ENCODE measurements at places on chromosomes 12 and 14.

- DNase-seq: no peak
- H3K27ac ChIP-seq: no peak overlapping the region
- H3K4me1 ChIP-seq: no peaks in the 10 kb centered on the region
- H3K27me3 ChIP-seq: no peaks in the 10 kb centered on the region
These were observed 57.1 kb upstream of the PCED1B start for GRCh38 chr12:47022296-47022695.

- H3K4me1 ChIP-seq: no peaks in the 10 kb centered on the region
- peaks cover 4% of the 10 kb centered on the region for H3K36me3 ChIP-seq
- no peak overlapping the region for H3K27ac ChIP-seq
- no peaks in the 10 kb centered on the region for H3K27me3 ChIP-seq
- no peak overlapping the region for H3K4me3 ChIP-seq
These were observed 87.1 kb downstream of the ALG10 start for GRCh38 chr12:34109390-34109789.

DNA sequence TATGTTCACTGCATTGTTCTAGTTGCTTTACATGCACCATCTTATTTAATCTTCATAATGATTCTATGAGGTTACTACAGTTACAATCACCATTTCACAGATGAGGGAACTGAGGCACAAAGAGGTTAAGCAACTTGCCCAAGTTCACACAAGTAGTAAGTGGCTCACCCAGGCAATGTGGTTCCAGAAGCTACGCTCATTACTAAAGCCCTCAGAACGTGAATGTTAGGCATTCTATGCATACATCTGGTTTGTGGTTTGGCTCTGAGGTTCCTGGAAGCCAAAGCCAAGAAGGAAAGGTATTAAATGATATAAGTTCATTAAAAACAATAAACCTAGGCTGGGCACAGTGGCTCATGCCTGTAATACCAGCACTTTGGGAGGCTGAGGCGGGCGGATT lies 14.4 kb upstream of the VRTN start:
- no peak overlapping the region for H3K27ac ChIP-seq
- H3K27me3 ChIP-seq: no peaks in the 10 kb centered on the region
- H3K4me1 ChIP-seq: no peaks in the 10 kb centered on the region
- H3K36me3 ChIP-seq: no peaks in the 10 kb centered on the region

- no peak for DNase-seq
- H3K4me3 ChIP-seq: no peak overlapping the region
- H3K36me3 ChIP-seq: no peaks in the 10 kb centered on the region
- H3K27me3 ChIP-seq: no peaks in the 10 kb centered on the region
These were observed 97.8 kb downstream of the SLC6A15 start for GRCh38 chr12:84814664-84815245.

- no peak overlapping the region for H3K4me3 ChIP-seq
- DNase-seq: no peak
- no peaks in the 10 kb centered on the region for H3K4me1 ChIP-seq
These were observed 312.4 kb upstream of the RTL1 start for GRCh38 chr14:101215927-101216326.

GRCh38 chr14:60183741-60184140 lies 18.5 kb upstream of the DHRS7 start:
- H3K27ac ChIP-seq: no peak overlapping the region
- no peaks in the 10 kb centered on the region for H3K27me3 ChIP-seq
- no peak for DNase-seq
- H3K36me3 ChIP-seq: no peaks in the 10 kb centered on the region
- no peaks in the 10 kb centered on the region for H3K4me1 ChIP-seq
- H3K4me3 ChIP-seq: no peak overlapping the region

- DNase-seq: no peak
- no peak overlapping the region for H3K27ac ChIP-seq
- no peaks in the 10 kb centered on the region for H3K36me3 ChIP-seq
- H3K27me3 ChIP-seq: no peaks in the 10 kb centered on the region
- H3K4me1 ChIP-seq: no peaks in the 10 kb centered on the region
- H3K4me3 ChIP-seq: no peak overlapping the region
These were observed 37.2 kb upstream of the ZNF740 start for GRCh38 chr12:53143355-53143754.

DNA sequence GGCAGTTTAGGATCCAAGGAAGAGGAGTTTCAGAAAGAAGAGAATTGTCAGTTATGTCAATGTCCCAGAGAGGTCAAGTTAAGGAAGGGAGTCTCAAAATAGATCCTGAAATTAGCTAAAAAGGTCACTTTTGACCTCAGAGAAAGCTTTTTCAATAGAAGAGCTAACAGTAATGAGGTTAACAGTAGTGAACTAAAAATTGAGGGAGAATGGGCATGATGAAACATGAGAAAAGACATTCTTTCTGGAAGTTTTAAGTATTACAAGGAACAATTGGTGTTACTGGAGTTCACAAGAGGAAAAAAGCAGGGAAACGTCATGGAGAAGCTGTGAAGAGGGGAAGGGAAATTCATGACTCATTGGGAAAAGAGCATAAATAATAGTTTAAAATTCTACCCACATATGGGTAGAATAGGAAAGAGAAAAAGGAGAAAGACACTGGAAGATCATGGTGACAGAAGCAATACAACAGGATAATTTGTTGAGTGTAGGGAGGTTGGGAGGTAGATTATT lies 381.2 kb upstream of the FAR2 start:
- H3K4me3 ChIP-seq: no peak overlapping the region
- H3K36me3 ChIP-seq: peaks cover 3% of the 10 kb centered on the region
- no peak for DNase-seq
- H3K4me1 ChIP-seq: no peaks in the 10 kb centered on the region

- H3K4me3 ChIP-seq: no peak overlapping the region
- no peaks in the 10 kb centered on the region for H3K36me3 ChIP-seq
- no peak for DNase-seq
- no peaks in the 10 kb centered on the region for H3K27me3 ChIP-seq
- H3K27ac ChIP-seq: no peak overlapping the region
These were observed 29.2 kb upstream of the DCN start for GRCh38 chr12:91211866-91212265.

GRCh38 chr14:32512813-32513212 lies 183.7 kb downstream of the AKAP6 start:
- H3K36me3 ChIP-seq: no peaks in the 10 kb centered on the region
- no peak overlapping the region for H3K27ac ChIP-seq
- no peak for DNase-seq
- no peaks in the 10 kb centered on the region for H3K27me3 ChIP-seq

DNA sequence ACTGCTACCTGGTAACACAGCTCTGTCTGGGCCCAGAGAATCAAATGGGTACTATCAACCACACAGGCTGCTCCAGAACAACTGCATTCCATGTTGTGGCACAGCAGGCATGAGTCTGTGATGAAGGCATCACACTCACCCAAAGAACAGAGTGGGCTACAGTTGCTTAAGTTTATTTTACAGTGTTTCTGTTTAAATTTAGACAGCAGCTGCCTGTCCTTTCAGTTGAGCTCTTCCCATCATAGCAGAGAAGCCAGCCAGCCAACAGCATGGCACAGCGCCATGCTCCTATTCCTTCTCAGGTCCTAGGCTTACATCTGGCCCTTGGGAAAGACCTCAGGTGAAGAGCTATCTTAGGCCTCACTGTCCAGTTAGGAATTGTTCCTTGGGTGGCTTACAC lies 147.0 kb upstream of the FRMD6 start:
- no peak overlapping the region for H3K27ac ChIP-seq
- no peak for DNase-seq
- H3K27me3 ChIP-seq: no peaks in the 10 kb centered on the region
- no peak overlapping the region for H3K4me3 ChIP-seq
- no peaks in the 10 kb centered on the region for H3K36me3 ChIP-seq

DNA sequence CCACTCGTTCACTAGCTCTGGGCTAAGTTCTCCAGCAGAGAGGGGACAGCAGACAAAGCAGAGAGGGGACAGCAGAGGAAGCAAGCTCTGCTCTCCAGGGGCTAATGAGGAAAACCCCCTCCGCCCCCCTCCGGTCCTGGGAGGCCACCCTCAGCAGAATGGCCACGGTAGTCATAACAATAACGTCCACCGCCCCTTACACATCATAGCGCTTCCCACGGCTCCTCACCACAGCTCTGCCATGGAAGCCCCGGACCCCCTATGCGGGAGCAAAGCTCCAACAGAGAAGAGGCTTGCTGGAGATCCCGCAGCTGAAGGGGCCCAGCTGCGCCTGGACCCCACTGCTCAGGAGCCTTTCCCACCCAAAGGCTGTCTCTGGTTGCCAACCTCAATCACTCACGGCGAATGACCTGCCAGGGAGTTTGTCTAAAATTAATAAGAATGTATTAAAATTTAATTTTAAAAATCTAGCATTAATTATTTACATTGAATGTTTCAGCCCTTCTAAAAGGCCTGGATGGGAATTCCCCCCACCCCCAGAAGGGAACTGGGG lies 17.4 kb downstream of the BEGAIN start:
- H3K36me3 ChIP-seq: no peaks in the 10 kb centered on the region
- H3K27ac ChIP-seq: no peak overlapping the region
- H3K4me3 ChIP-seq: peak overlapping the region; percentile 82
- H3K4me1 ChIP-seq: peaks cover 2% of the 10 kb centered on the region
- DNase-seq: no peak

- no peak overlapping the region for H3K4me3 ChIP-seq
- H3K4me1 ChIP-seq: no peaks in the 10 kb centered on the region
These were observed 4.5 kb downstream of the HCAR1 start for GRCh38 chr12:122726080-122726558.

GRCh38 chr14:101456246-101457175 lies 104.8 kb upstream of the DIO3 start:
- no peak overlapping the region for H3K27ac ChIP-seq
- peak overlapping the region; percentile 74 for H3K4me3 ChIP-seq
- H3K27me3 ChIP-seq: peaks cover 41% of the 10 kb centered on the region
- H3K36me3 ChIP-seq: no peaks in the 10 kb centered on the region
- no peaks in the 10 kb centered on the region for H3K4me1 ChIP-seq

DNA sequence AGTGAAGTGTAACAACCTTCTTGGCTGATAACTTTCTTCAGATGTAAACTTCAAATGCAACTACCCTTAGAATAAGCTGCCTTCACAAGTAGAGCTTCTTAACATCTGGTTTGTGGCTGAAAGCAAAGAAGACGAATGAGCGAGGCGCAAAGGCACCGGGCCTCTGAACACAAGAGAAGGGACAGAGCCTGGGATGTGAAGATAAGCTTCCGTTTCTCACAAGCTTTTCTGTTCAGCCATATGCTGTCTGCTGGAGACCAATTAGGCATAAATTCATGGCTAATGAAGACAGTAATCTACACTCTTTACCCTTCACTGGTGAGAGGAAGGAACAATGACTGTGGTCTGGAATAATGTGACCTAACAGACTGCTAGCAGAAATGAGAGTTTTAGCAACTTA lies 195.2 kb downstream of the ATXN7L3B start:
- DNase-seq: no peak
- no peak overlapping the region for H3K27ac ChIP-seq
- no peak overlapping the region for H3K4me3 ChIP-seq
- H3K36me3 ChIP-seq: no peaks in the 10 kb centered on the region

DNA sequence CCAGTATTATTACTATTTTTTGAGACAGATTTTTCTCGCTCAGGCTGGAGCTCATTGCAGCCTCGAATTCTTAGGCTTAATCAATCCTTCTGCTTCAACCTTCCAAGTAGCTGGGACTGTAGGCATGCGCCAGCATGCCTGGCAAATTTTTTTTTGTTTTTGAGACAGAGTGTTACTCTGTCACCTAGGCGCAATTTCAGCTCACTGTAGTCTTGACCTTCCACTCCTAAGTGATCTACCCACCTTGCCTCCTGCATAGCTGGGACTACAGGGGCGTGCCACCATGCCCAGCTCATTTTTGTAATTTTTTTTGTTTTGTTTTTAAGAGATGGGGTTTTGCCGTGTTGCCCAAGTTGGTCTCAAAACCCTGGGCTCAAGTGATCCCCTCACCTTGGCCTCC lies 15.2 kb downstream of the ERC1 start:
- H3K4me1 ChIP-seq: no peaks in the 10 kb centered on the region
- DNase-seq: no peak
- H3K27ac ChIP-seq: no peak overlapping the region
- H3K4me3 ChIP-seq: no peak overlapping the region

DNA sequence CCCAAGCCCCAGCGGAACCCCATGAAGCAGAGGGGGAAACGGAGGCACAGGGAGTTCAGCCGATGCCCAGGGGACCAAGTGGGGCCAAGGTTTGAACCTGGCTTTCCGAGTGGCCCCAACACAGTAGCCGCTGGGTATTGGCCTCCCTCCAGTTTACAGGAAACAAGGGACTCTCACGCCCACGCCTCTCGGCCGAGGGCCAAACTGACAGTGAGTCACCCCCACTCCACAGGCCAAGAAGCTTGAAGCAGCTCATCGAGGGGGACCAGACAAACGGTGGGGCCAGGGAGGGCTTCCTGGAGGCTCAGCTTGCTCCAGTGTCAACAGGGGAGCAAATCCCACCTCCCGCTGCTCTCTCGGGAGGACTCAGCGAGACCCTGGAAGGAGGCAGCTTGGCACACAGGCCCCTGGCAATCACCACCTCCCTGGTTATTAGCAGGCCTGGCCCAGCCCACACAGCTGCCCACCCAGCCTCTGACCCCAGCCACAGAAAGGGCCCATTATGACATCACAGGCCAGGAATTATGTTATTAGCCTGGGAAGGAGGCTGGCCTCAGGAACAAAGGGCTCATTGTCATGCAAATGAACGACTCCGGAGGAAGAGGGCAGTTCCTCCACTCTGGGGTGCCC lies 54.6 kb downstream of the NCOR2 start:
- H3K27ac ChIP-seq: peak overlapping the region; percentile 65
- no peaks in the 10 kb centered on the region for H3K27me3 ChIP-seq
- H3K4me1 ChIP-seq: no peaks in the 10 kb centered on the region
- peak overlapping the region; percentile 32 for H3K4me3 ChIP-seq
- peak; percentile 96 for DNase-seq
- peaks cover 14% of the 10 kb centered on the region for H3K36me3 ChIP-seq

GRCh38 chr12:4190366-4191063 lies 83.0 kb upstream of the CCND2 start:
- no peaks in the 10 kb centered on the region for H3K36me3 ChIP-seq
- H3K27me3 ChIP-seq: no peaks in the 10 kb centered on the region
- no peak overlapping the region for H3K27ac ChIP-seq
- DNase-seq: no peak
- no peak overlapping the region for H3K4me3 ChIP-seq

DNA sequence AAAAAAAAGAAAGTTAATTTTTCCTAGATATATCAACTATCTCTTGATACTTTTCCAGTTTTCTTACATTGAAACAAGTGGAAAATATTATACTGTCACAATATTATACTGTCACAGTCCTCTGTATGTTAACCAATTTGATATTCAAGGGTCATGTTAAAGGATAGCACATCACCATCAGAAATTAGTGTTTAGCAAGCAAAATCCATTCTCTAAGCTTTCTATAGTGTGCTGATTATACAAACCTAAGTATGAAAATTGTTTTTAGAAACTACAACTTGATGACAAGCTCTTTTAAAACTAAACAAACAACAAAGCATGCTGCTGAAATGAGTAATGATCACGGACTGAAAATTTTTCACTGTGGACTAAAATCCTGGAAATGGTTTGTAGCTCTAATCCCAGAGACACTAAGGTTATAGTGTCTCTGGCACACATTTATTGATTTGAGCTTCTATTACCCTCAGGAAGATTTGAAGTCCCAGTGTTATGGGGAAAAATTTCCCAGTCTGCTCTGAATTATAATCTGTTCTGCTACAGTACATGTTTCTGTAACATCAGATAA lies 9.7 kb downstream of the SPTSSA start:
- H3K27ac ChIP-seq: no peak overlapping the region
- H3K27me3 ChIP-seq: no peaks in the 10 kb centered on the region
- no peaks in the 10 kb centered on the region for H3K4me1 ChIP-seq
- H3K4me3 ChIP-seq: no peak overlapping the region

- H3K36me3 ChIP-seq: peaks cover 24% of the 10 kb centered on the region
- H3K4me3 ChIP-seq: no peak overlapping the region
- DNase-seq: no peak
- no peaks in the 10 kb centered on the region for H3K27me3 ChIP-seq
- H3K27ac ChIP-seq: no peak overlapping the region
These were observed 56.0 kb downstream of the CDK17 start for GRCh38 chr12:96344124-96344695.
